ENCODE measurements at places on chromosomes 7 and 10.

- DNase-seq: no peak
Observed at GRCh38 chr10:91411621-91412020, 1.5 kb downstream of the HECTD2 start.

DNA sequence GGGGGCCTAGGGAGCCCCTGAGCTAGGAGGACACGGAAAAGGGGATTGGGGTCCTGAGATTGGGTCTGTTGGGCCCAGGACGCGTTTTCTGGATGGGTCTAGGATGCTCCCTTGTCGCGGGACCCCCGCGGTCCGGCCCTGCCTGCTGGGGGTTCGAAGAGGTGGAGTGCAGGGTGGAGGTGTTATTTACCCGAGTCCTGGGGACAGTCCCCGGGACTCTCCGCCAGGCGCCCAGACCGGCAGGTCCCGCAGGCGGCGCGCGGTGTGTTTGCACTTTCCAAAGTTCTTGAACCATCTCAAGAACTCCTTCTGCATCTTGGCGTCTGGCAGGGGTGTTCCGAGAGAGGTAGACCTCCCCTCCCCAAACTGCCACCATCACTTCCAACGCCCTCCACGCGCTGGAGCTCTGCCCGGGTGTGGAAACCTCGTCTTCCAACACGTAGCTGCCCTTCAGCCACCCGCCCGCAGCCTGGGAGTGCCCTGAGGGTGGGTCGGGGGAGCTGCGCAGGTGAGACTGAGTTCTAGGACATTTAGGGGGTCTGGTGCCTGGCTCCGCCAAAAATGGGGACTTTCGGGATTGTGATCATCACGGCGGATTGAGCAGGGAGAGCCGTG lies 569 bp downstream of the CAV1 start:
- no peak for DNase-seq

DNA sequence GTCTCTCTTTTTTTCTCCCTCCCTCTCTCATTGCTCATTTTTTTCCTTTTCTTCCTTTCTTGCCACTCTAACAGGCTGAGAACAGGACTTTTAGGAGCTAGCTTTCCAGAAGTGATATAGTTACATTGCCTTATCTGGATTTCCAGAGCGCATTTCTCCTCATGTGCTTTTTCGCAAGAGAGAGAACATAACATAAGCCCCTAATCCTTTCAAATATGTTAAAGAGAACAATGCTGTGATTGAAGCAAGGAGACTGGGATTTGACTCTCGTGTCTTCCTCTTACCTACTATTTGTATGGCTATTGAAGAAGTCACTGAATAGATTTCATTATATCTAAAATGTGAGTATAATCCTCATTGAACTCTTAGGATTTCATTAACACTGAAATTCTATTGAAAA lies 101.2 kb upstream of the PRPS1L1 start:
- DNase-seq: no peak

GRCh38 chr7:20786049-20786412 lies 655 bp downstream of the SP8 start:
- DNase-seq: no peak

DNA sequence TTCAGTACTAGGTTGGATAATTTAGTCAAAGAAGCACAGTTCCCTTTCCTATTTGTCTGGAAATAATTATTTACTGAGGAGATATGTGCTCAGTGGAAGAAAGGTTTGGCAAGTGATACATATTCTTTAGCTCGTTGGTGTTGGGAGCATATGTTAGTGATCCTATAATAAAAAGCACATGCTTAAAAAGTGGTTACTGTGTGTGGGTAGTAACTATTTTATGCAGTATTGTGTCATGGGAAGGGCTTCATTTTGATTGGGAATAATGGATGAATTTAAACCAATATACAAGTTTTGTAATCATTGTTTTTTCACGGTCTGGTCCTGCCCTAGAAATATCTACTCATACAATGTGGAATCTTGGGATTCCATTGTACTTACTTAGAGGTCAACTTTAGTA lies 188.7 kb upstream of the PPP1R3A start:
- no peak for DNase-seq

DNA sequence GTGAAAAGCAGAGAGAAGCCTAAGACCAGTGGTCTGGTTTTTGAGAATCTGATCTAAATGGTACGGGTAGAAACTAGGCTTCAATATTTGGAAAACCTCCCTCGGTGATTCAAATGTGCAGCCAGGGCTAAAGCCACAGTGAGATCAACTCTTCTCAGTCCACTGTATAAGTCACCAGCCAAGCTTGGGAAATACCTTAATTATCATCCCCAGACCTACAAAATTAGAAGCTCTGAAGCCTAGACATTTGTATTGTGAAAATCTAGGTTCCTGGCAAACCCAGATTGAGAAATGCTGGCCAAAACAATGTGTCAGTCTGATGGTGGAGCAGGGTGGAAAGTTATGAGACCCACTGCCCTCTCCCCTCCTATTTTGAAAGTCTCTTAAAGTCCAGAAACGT lies 131.7 kb downstream of the DGKI start:
- no peak for DNase-seq

DNA sequence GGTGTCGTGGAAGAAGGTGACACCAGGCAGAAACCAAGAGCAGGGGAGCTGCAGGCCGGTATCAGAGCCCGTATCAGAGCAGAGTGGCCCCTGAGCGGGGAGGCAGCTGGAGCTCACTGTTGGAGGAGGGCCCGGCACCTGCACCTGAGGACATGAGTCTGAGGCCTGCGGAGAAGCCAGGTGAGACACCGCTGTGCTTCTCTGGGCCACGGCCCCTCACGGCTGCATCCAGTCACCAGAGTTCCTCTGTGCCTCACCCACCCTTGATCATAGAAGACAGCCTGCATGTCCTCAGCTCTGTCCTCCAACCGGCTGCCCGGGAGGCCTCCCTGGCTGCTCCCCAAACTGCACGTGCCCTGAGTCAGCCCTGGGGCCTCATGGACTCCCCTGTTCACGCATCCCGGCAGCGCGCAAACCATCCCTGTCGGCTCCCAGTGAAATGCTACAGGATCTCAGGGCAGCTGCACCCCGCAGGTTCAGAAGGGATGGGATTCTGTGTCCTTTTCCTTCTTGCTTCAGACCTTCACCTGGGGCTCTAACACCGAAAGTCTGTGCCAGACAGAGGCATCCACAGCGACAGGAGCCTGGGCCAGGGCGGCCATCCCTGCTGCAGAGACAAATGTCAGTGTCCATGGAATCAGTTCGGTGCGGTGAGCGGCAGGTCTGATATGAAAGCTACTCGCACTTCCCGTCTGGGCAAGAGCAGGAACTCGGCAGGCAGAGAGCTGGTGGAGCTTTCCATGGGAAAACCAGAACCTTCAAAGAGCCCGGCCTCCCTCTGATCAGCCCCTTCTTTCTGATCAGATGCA lies 111.9 kb upstream of the FAM20C start:
- no peak for DNase-seq

DNA sequence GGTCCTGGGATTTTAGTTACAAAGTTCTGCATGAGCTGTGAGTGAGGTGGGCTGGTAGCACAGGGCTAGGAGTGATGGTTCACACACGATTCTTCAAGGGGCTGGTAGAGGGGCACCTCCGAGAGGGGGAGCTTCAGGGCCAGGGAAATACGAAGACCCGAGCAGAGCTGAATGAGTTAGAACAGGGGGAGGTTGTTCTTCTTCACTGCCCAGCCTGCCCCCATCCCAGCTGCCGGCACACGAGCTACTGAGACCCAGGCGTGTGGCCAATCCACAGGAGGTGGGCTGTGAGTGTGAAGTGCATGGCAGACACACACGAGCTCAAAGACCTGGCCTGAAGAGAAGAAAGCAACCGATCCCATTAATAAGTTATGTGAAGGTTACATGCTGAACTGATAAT lies 256.2 kb upstream of the ZNF32 start:
- DNase-seq: no peak

GRCh38 chr7:126419047-126419446 lies 833.7 kb downstream of the GRM8 start:
- DNase-seq: no peak

GRCh38 chr7:128915271-128915819 lies 4.8 kb upstream of the KCP start:
- DNase-seq: no peak

GRCh38 chr7:167976-168791 lies 24.2 kb upstream of the FAM20C start:
- DNase-seq: no peak

- DNase-seq: peak; percentile 47
Observed at GRCh38 chr10:36888925-36889573, 236.3 kb upstream of the ANKRD30A start.

- no peak for DNase-seq
Observed at GRCh38 chr7:47678641-47679380, 96.9 kb upstream of the TNS3 start.

GRCh38 chr10:6579904-6580278 lies at the start of gene PRKCQ:
TSS of gene PRKCQ (minus strand) at chr10:6580276. CDS start at chr10:6515135, 65,141 bp downstream.
- no peak for DNase-seq

- DNase-seq: no peak
Observed at GRCh38 chr10:29007748-29008610, 280.9 kb upstream of the LYZL1 start.

DNA sequence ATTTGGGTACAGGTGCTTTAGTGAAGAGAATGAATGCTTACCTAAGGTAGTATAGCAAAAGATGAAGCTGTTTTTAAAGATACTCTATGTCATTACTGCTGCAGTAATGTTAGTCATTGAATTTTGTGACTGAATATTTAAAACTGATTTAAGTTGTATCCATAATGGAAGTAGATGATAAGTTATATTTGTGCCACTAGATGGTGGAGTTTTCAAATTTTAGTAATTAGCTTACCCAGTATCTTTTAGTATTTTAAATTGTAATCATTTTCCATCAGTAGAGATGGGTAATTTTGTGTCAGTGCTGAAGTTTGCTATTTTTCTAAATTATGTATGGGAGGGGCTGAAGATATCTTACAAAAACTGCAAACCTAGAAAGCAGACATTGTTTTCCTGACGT lies 25.2 kb downstream of the HBP1 start:
- no peak for DNase-seq

DNA sequence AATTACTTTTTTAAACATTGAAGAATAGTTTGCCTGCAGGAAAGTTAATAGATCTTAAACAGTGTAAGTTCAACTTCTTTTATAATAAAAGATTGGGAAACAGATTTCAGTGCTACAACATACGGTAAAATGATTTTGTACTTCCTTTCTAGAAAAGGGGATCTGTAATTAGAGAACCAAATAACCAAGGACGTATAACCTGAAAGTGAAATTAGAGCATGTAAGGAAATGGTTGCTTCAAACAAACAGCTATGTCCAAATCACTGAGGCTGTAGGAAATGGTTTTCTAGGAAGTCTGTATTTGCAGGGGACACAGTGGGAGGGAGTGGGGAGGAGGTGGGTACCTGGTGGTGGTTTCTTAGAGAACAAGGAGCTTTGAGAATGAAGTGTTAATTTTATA lies 57.9 kb upstream of the EXOC6 start:
- DNase-seq: peak; percentile 75

GRCh38 chr10:12484002-12484918 lies 134.9 kb downstream of the CAMK1D start:
- DNase-seq: no peak

DNA sequence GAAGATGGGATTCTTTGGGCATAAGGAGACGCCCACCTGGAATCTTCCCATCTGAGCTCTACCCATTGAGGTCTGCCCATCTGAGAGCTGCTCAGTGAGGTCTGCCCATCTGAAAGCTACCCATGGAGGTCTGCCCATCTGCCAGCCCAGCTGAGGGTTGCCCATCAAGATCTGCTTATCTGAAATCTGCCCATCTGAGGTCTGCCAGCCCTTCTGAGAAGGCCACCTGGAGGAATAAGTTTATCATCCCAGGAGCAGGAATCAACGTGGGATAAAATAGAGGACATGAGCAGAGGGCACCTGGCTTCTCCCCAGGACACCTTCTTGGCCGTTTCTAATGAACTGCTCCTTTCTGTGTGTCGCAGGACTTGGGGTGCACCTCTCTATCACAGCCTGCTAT lies 35.3 kb upstream of the PDZD8 start:
- no peak for DNase-seq

DNA sequence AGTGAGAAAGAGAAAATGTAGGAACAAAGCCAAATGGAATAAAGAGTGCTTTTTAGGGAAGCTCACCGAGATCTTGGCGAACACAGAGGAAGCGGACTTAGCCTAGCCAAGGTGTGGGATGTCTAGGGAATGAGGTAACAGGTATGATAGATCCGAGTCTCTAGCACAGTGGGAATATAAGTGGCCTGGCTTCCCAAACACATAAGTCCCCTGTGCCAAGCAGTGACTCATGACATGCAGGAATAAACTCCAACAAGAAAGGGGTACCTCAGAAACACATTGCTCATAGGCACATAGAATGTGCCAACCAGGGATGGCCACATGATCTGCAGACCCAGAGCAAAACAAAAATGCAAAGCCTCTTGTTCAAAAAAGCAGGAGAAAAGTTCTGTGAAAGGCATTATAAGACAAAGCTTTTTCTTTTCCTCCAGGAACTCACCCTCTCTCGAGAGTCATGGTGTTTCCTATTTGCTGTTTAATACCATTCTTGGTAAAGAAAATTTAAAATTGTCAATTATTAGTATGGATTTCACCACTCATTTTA lies 542.5 kb downstream of the GATA3 start:
- no peak for DNase-seq

DNA sequence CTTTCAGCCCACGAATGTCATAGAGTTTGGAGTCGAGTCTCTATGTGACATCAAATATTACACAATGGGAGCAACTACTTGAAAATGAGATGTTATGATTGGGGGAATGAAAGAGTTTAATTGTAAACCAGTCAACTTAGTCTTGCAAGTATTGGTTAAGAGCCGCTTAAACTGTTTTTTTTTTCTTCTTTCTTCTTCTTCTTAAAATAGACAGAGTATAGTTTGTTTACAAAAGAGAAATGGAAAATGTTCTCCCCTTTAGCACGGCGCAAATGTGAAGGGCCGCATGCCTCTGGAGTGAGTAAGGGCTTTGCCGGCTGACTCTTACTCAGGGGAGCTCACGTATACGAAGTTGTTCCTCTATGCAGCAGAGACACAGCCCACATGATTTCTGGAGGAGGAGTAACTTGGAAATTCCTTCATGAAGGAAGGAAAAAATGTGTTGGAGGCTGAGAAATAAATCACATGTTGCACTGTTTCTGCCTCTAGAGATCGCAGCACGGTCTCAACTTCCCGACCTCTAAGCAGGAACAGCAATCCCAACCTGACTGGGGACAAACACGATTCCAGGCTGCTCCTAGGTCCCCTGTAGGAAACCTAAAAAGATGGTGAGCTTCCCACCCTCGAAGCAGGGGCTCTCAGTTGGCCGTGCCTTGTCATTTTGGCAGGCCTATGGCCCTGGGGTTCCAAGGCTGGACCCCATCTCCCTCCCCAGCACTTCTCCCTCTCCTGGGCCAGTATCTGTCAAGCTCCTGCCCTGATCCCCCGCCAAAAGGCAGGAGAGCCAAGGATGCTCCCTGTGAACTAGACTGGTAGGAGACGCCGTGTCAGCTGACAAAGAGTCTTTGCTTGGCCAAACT lies 44.8 kb downstream of the MYOF start:
- DNase-seq: peak; percentile 36

DNA sequence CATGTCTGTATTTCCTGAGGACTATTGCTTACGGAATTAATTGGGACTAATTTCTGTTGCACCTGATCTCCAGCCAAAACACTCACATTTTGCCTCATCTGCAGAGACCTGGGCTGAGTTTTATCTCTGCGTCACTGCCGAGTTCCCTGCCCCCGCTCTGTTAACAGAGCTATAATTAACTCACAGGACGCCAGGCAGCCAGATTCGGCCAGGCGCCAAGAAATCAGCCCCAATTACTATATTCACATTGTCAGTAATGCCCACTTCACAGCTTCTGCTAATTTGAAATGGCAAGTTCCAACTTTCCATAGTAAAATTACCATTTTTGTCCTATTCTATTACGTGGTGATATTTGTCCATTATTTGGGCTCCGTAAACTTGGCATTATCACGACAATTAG lies 130.5 kb downstream of the CUX1 start:
- no peak for DNase-seq
